Fibroblast of the aortic adventitia (primary cell): ENCODE measurements at places on chromosomes 5 and 9. TPM values are rescaled to one million over a fixed set of nuclear protein-coding genes. Genes with fewer than 3 reads are reported as not detected.

Gene TMEM215
- total RNA-seq, result not detected in 2 replicates

Gene NUDT12
- total RNA-seq, result 10.7 and 16.8 TPM in 2 replicates

Gene NDUFS4
- total RNA-seq, result 118 and 200 TPM in 2 replicates

Gene LCN1
- not detected in 2 replicates for total RNA-seq

Gene BTNL9
- not detected in 2 replicates for total RNA-seq
